ENCODE measurements at places on chromosomes 11 and 22.

- DNase-seq, result no peak
These were observed 638.6 kb upstream of the ANO5 start for GRCh38 chr11:21554284-21554683.

DNA sequence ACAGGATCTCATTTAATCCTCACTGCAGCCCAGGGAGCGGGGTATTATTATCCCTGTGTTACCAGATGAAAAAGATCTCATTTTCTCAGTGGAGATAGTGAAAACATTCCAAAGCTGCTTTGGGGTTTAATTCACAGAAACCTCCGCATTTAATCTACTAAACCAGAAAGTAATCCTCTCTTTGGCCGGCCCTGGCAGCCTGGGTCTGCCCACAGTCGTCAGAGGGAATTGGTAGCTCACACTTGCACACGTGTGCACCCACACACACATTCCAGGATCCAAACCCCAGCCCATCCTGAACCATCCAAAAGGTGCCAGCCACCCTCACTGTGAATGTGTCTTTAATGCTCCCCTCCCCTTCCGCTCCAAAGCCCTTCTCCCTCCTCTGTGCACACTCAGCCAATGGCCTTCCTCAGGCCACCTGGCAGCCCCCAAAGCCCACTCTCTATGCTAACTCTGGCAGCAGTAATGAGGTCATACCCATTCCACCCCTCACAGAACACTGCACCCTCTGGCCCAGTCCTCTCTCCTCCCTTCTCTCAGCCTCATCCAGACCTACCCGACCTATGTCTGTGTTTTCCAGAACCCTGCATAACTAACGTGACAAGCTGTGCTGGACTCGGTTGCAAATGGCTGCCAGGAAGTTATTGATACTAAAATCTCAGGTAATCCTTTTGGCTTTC, 466.2 kb downstream of the SOX6 start:
- no peak for DNase-seq

GRCh38 chr11:107177106-107177477, 158.8 kb upstream of the GUCY1A2 start:
- DNase-seq, result no peak

DNA sequence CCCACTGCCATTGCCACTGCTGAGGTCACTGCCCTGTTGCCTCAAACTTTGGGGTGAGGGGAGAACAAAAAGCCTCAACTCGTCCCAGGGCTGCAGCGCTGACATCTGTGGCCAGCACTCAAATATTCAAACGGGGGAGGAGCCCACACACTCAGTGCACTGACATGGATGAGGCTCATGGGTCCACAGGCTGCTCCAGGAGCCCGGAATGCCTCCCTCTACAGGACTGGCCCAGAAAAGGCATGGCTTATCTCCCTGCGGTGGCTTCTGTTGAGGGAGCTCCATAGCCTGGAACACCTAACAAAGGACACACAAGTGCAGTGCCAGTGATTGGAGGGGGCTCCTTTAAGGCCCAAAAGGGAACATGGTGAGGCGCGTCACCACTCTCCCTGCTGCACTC, 341.1 kb upstream of the LUZP2 start:
- no peak for DNase-seq

GRCh38 chr11:111629499-111629898, 27.2 kb downstream of the SIK2 start:
- no peak for DNase-seq

- peak; percentile 58 for DNase-seq
These were observed 74.9 kb upstream of the RAG2 start for GRCh38 chr11:36672815-36673450.

DNA sequence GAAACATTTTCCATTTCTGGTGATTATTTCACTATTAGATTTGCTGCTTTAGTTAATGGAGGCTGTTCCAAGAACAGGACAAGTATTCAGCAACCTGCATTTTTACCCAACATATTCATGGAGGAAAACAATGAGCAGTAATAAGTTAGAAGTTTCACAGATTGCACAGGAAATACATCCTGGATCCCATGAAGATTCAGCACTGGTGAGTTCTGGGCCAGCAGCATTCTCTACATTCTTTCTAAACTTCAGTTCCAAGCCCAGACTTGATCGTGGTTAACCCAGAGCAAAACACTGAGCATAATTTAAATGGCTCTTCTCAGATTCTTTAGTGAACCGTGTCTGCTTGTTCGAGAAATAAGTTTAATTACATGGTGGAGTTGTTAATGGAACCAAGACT, 3.8 kb downstream of the FJX1 start:
- no peak for DNase-seq

- DNase-seq, result no peak
These were observed 8.9 kb upstream of the ANKK1 start for GRCh38 chr11:113378692-113379091.

DNA sequence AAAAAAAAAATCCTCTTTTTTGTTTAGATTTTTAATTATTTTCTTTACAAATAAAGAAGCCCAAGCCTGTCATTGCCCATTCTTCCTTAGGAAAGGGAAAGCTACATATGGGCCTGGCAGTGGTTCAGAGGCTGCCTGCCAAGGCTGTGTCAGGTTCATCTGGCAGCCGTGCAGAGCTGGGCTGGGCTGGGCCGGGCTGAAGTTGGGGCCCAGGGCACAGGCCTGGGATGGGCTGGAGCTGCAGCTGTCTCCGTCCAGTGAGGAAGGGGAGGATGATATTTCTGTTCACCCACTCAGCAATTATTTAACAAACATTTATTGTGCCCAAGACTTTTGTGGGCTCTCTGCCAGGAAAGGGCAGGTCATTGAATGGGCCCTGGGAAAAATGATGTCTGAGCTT, 4.6 kb downstream of the PRR5L start:
- DNase-seq, result no peak

DNA sequence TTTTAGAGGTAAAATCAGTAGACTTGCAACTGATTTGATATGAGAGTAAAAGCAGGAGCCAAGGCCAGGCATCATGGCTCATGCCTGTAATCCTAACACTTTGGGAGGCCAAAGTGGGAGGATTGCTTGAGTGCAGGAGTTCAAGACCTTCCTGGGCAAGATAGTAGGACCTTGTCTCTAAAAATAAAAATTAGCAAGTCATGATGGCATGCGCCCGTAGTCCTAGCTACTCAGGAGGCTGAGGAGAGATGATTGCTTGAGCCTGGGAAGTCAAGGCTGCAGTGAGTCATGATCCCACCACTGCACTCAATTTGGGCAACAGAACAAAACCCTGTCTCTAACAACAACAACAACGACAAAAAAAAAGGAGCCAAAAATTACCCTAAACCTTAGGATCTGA, 13.5 kb downstream of the SGSM3 start:
- no peak for DNase-seq
